Activated CD4-positive, alpha-beta T cell treated with anti-CD3 and anti-CD28 coated beads for 1 hour (primary cell): ENCODE measurements at places on chromosomes 7 and 10.

DNA sequence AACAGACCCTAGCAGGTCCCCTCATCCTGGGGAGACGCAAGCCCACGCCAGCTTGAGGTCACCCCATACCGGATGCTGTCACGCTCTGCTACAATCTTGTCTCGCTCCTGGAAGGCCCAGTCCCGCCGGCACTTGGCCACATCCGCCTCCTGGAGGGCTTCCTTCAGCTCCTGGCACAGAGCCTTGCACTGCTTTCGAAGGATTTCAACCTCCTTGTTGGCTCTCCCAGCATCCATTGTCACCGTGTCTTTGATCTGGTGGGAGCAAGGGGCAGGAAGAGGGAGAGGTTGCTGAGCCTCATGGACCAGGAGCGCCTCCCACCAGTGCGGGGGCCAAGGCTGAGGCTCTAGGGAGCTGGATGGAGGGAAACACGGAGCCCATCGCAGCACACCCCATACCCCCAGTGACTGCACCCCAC is 90.9 kb downstream of the DLG5 start:
- no peak for DNase-seq

DNA sequence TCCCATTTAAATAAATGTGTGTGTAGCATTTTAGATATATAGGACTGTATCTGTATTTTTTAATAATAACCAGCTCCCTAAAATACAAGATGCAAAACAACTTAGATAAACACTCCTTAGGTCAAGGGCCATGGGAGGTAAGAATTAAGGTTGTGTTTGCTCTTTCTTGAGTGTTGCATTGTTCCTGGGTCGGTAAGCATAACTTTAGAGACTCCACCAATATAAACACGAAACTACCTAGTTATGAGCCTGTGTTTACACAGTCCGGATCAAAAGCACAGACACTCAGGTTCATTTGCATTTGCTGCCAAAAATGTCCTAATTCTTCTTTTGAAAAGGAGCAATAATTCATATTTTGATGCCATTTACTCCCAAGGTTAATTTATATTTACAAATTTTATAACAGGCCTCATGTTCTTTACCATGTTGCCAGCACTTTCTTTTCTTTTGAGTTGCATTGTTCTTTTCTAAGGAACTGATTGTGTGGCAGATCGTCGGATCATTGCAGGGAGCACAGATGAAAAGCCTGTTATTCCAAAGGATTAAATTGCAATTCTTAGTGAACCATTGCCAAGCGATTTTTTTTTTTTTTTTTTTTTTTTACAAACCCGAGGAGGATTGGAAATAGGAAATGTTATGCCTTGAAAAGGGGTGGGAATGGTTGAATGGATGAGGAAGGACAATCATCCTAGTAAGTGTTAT is 45.8 kb upstream of the GLCCI1 start:
- DNase-seq = no peak

GRCh38 chr7:30888747-30889146 is 22.9 kb upstream of the AQP1 start:
- DNase-seq = no peak

GRCh38 chr10:122294511-122295450 is 23.7 kb downstream of the BTBD16 start:
- no peak for DNase-seq

DNA sequence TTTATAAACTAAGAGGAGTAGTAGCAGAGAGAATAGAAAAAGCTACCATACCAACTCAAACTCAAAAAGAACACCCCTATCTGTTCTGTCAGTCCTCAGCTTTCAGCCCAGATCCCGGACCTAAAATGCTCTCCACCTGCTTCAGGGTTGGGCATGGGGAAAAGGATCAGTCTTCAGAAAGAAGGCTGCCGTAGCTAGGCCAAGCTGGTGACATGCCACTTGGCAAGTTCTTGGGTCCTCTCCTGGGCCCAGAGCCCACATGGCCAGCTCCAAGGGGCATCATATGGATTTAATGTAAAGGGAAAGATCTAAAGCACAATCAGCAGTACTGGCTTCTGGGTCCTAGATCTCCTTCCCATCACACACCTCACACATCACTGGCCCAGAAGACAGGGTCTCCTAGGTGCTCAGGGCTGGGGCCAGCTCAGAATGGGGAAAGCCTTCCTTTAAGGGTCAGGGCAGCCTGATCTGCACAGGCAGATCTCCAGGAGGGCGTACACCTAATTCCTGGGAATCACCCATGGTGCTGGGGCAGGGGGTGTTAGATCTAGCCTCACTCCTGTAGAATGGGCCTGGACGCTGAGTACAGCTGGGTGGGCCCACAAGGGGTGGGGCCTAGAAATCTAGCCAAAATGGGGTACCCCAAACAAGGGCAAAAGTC is 2.5 kb downstream of the VAX1 start:
- DNase-seq = no peak

DNA sequence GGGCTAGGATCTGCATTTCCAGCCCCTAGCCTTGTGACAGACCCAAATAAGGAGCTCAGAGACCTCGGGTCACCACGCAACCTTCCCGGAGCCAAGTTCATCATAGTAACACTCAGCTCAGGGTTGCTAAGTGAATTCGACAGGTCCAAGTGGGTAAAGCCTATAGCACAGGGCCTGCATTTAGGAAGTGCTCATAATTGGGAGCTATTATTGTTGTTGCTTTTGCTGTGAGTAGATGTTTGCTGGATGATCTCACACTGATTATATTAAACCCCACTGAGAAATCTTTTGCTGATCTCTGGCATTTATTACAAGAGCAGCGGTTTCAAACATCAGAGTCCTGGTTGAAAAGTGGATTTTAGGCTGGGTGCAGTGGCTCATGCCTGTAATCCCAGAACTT is 20.3 kb upstream of the SAR1A start:
- DNase-seq = no peak

DNA sequence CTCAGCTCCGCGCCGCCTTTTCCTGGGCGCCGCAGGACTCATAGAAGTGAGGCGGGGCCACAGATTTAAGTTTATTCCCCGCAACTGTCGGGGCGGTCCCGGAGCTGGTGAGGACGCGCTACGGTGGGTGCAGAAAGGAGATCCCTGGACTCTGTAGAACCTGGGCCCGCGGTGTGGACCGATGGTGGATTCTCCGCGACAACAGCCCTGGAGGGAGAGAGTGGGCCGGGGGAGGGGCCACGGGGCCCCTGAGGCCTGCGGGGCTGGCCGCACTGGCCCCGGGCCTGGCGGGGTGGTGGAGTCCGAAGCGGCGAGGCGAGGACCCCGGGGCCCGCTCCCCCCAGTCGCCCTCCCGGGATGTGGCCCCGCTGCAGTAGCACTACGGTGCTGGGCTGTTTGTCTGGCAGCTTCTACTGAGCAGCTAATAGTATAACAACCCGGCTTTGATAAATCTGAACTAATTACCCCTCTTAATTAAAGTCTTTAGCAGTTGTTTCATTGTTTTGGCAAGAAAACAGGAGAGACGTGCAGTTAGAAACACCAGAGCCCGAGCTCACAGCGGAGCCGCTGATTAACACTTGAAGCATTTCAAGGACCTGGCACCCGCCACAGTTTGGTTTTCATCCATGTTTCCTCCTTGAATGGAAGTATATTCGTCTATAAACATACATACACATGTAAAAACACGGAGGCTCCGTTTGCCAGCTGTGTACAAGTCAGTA is 4.2 kb downstream of the FEZF1 start:
- DNase-seq = no peak
